Tibial nerve (tissue), 4 donors: ENCODE measurements at places on chromosomes 5 and 9. TPM values are rescaled to one million over a fixed set of nuclear protein-coding genes. Genes with fewer than 3 reads are reported as not detected.

DNA sequence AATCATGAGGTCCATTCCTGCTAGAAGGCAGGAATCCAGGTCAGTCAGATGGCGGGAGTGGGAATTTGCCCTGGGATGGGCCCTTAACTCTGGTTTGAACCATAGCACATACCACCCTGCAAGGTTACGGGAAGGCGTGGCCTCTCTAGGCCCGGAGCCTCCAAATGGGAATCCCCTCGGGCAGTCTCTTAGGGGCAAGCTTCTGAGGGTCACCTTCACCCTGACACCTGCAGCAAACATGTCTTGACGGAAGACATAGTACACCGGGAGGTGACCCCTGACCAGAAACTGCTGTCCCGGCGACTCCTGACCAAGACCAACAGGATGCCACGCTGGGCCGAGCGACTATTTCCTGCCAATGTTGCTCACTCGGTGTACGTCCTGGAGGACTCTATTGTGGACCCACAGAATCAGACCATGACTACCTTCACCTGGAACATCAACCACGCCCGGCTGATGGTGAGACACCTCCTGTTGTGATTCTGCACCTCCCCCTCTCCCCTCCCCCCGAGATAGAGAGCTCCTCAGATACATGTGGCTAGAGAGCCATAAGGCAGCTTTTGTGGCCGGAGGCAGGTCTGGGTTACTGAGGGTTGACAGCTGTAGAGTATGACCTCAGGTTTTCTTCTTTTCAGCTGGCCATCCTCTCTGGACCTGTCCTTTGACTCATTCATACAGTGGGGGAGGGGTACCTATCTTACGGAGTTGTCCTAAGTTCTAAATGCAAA lies 957 bp downstream of the PRELID1 start:
- DNase-seq = no peak

DNA sequence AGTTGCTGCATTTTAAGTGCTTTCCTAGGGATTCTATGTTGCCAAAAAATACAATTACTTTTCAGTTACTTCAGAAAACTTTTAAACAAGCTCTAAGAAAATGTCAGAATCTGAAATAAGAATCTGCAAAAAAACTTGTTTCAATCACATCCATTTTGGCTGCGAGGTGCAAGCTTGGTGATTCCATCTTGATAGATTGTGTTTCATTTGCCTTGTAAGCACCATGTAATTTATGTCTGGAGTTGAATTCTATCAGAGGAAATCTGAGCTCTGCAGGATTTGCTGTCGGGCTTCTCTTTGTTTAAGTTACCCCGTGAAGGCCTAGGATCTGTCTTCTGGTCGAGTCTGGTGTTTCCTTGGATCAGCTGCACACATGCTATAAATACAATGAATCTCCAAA lies 40.4 kb upstream of the MAN2A1 start:
- DNase-seq = no peak

DNA sequence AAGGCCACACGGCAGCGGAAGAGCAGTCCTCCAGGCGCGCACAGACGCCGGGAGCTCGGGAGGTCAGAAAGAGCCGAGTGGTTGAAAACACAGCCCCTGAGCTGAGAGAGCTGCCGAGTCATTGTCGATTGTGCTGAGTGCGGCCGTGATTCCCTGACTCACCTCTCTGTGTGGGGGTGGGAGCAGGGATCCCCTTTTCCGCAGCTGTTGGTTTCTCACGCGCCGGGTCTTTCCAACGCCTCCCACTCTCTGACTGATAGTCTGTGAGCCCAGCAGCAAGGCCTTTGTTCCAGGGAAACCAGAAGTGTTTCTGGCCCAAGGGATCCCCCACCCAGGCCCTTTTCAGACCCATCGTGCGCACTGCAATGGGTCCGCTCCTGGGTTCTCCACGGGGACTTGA lies 97.3 kb downstream of the MRPL36 start:
- no peak for DNase-seq

Gene MYOT
- 21.3 TPM for total RNA-seq

Gene C7
- 87.0 TPM for total RNA-seq

Gene FOXD4L6
- total RNA-seq = 1.3 TPM
